A673 (cell line): ENCODE measurements at places on chromosomes 11 and 22. TPM values are rescaled to one million over a fixed set of nuclear protein-coding genes. Genes with fewer than 3 reads are reported as not detected.

DNA sequence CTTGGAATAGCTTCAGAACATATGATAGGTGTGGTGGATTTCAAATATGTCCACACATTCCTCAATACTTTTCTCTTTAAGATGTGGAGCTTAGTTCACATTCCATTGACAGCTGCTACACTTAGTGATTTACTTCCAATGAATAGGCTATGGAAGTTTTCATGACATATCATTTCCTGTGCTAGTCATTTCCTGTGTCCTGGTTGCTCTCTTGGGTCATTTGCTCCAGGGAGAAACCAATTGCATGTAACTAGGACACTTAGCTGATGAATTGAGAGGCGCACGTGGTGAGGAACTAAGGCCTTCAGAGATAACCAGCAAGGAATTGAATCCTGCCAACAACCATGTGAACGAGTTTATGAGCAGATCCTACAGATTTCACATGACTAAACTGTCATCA lies 120.9 kb downstream of the SLC17A6 start:
- H3K27ac ChIP-seq = peak overlapping the region; percentile 75
- H3K36me3 ChIP-seq = no peaks in the 10 kb centered on the region
- DNase-seq = peak; percentile 93
- peaks cover 24% of the 10 kb centered on the region for H3K4me1 ChIP-seq
- H3K27me3 ChIP-seq = no peaks in the 10 kb centered on the region
- no peak overlapping the region for H3K4me3 ChIP-seq

DNA sequence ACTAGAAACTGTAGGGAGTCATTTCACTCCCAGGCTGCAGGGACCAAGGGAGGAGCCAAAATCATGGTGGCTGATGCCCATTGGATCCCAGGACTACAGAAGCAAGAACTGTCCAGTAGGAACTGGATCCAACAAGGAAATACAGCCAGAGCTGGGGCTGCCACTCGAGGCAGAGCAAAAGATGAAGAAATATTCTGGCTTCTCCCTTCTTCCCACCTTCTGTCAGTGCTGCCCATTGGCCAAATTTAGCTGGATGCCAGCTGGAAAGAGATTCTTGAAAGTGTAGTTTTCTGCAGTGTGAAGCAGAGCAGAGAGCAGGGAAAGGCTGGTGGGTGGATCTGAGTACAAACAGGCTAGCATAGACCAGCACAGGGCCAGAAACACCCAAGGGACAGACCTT lies 45.6 kb downstream of the COMMD9 start:
- H3K27ac ChIP-seq = no peak overlapping the region
- no peaks in the 10 kb centered on the region for H3K4me1 ChIP-seq
- H3K27me3 ChIP-seq = peaks cover 23% of the 10 kb centered on the region
- DNase-seq = no peak
- no peaks in the 10 kb centered on the region for H3K36me3 ChIP-seq

- H3K27me3 ChIP-seq = no peaks in the 10 kb centered on the region
- DNase-seq = no peak
- H3K4me1 ChIP-seq = no peaks in the 10 kb centered on the region
Measured at GRCh38 chr11:116903090-116903489, 65.7 kb upstream of the APOA1 start.

DNA sequence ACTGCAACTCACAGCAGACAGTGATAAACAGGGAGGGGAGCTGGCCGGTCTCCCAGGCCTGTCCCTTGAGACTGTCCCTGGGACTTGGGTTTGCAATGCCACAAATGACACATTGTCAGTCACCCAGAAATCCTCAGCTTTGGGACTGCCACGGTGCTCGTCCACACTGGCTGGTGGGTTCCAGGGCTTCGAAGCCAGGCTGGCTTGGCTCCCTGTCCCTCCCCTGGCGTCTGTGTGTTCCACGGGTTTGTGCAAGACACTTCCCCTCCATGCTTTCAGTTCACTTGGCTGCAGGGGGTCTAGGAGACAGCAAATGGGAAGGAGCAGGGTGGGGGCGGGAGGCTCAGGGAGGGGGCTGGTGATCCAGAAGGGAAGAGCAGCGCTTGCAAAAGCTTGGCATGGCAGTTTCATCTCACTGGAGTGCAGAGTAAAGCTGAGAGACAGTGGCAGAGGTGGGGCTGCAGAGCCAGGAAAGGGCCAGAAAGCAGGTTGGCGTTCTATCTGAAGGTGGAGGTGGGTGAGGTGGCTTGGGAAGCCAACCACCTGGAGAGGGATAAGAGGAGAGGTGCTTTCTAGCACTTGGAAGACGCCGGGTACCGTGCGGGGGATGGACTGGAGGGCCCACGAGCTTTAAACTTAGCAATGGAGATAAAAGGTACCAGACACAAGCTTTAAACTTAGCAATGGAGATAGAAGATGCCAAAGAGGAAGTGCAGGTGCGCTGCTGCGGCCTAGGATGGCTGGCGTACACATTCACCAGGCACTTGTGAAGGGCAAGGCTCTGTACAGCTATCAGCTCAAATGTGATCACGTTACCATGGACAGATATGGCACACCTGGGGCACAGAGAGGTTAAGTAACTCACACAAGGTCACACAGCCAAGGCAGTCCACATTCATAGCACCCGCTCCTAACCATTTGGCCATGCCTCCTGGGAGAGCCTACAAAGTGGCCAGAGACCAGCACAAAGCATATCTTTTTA lies 86.4 kb upstream of the SHISAL1 start:
- no peaks in the 10 kb centered on the region for H3K36me3 ChIP-seq
- H3K27me3 ChIP-seq = no peaks in the 10 kb centered on the region
- H3K4me1 ChIP-seq = no peaks in the 10 kb centered on the region
- no peak overlapping the region for H3K27ac ChIP-seq
- H3K4me3 ChIP-seq = no peak overlapping the region

DNA sequence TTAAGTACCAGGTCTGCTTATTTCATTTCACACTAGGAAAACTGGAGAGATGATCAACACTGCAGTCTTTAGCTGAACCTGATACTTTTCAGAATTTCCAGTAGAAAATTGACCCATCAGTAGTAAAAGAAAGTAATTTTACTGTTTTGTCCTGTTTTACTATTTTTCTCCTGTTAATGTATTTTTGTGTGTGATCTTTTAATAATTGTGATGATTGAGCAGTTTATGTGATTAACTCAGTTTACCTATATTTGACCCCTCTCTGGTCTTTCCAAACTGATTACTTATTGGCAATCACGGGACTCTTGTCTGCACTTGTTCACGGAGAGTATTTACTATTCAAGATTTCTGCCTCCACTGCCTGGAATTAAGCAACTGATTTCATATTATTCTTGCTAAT lies 546 bp upstream of the CYP2R1 start:
- no peak for DNase-seq
- peaks cover 8% of the 10 kb centered on the region for H3K4me1 ChIP-seq
- no peak overlapping the region for H3K27ac ChIP-seq
- no peaks in the 10 kb centered on the region for H3K27me3 ChIP-seq
- H3K36me3 ChIP-seq = no peaks in the 10 kb centered on the region

GRCh38 chr22:37059876-37060449 lies 8.4 kb downstream of the KCTD17 start:
- H3K27ac ChIP-seq = no peak overlapping the region
- H3K4me1 ChIP-seq = no peaks in the 10 kb centered on the region
- no peak overlapping the region for H3K4me3 ChIP-seq
- DNase-seq = no peak
- peaks cover 5% of the 10 kb centered on the region for H3K36me3 ChIP-seq

GRCh38 chr11:71383461-71383860 lies 64.7 kb downstream of the DHCR7 start:
- H3K4me3 ChIP-seq = no peak overlapping the region
- DNase-seq = no peak
- no peaks in the 10 kb centered on the region for H3K36me3 ChIP-seq
- H3K27me3 ChIP-seq = no peaks in the 10 kb centered on the region

GRCh38 chr22:47634347-47634746 lies 871.9 kb downstream of the TBC1D22A start:
- no peak for DNase-seq
- no peaks in the 10 kb centered on the region for H3K36me3 ChIP-seq
- no peak overlapping the region for H3K27ac ChIP-seq

DNA sequence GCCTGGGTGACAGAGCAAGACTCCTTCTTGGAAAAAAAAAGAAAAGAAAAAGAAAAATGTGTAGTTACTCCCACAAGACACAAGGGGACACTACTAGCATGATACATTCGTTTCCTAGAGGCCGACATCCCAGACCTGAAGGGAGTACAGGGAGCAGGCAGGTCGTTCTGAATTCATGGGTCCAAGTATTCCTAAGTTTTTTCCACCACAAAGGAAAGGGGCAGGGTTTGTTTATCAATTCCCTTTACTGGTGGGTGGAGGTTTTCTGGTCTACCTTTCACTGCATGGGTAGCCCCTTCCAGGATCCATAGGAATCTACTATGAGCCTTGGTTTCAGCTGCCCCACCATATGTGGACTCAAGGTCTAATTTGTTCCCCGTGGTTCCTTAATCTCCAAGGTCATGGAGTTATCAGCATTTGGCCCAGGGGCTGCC lies 11.8 kb downstream of the TIGD3 start:
- peak; percentile 92 for DNase-seq
- no peaks in the 10 kb centered on the region for H3K27me3 ChIP-seq
- no peak overlapping the region for H3K4me3 ChIP-seq
- H3K4me1 ChIP-seq = no peaks in the 10 kb centered on the region

- H3K4me3 ChIP-seq = no peak overlapping the region
- no peaks in the 10 kb centered on the region for H3K36me3 ChIP-seq
- peak; percentile 54 for DNase-seq
- no peaks in the 10 kb centered on the region for H3K27me3 ChIP-seq
- H3K4me1 ChIP-seq = peaks cover 49% of the 10 kb centered on the region
Measured at GRCh38 chr11:112526699-112527416, 266.2 kb upstream of the PLET1 start.

- no peaks in the 10 kb centered on the region for H3K4me1 ChIP-seq
- DNase-seq = no peak
- H3K27ac ChIP-seq = no peak overlapping the region
- no peaks in the 10 kb centered on the region for H3K36me3 ChIP-seq
- no peak overlapping the region for H3K4me3 ChIP-seq
- H3K27me3 ChIP-seq = no peaks in the 10 kb centered on the region
Measured at GRCh38 chr22:27467711-27468110, 333.8 kb downstream of the MN1 start.

- no peaks in the 10 kb centered on the region for H3K27me3 ChIP-seq
- H3K27ac ChIP-seq = no peak overlapping the region
- no peak for DNase-seq
Measured at GRCh38 chr11:81004576-81004975, 1563.7 kb upstream of the TENM4 start.

- no peak overlapping the region for H3K4me3 ChIP-seq
- H3K27ac ChIP-seq = peak overlapping the region; percentile 34
- no peaks in the 10 kb centered on the region for H3K36me3 ChIP-seq
- no peaks in the 10 kb centered on the region for H3K27me3 ChIP-seq
Measured at GRCh38 chr22:24466716-24467328, 28.3 kb upstream of the UPB1 start.

DNA sequence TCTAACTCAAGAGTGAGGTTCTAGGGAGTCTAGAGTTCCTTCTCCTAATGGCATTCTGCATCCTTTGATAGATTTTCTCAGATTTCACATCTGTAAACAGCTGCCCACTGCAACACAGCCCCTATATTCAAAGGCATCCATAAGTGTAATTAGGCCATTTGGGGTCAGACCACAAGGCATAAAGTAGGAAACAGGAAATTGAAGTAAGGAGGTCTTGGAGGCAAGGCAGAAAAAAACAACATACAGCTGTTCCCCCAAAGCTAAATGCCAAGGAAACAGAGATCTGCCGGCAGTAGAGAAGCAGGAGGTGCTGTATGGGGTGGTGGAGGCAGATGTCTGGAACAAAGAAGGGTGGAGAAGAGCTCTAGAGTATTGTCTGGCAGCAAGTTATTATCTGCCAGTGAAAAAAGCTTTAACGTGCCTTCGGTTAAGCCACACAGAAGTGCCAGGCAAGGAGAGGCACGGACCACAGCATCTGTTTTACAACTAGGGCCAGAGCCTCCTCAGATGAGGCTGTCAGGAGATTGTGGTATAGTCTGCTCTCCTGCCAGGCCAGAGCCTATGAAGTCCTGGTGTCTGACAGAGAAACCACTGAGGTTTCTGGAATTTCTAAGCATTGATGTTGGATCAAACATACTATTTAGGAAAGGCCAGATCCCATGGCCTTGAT lies 100.2 kb upstream of the CHRM4 start:
- H3K36me3 ChIP-seq = peaks cover 9% of the 10 kb centered on the region
- peaks cover 62% of the 10 kb centered on the region for H3K4me1 ChIP-seq
- no peak overlapping the region for H3K4me3 ChIP-seq
- no peak for DNase-seq
- no peaks in the 10 kb centered on the region for H3K27me3 ChIP-seq
- H3K27ac ChIP-seq = peak overlapping the region; percentile 0

DNA sequence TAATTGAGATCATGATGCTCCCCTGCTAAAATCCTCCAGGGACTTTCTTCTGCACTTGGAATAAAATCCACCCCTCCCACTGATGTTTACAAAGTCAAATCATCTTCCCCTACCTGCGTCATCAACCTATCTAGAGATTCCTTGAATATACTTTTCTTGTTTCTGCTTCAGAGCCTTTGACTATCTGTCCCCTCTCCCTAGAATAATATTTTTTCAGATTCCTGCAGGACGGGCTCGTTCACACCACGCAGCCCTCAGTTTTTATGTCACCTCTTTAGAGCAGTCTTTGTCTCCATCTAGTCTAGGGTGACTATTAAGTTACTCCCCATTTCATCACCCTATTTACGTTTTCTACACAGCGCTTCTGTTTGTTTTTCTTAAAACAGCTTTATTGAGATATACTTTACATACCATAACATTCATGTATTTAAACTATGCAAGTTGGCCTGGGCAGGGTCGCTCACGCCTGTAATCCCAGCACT lies 94.8 kb upstream of the SESN3 start:
- H3K4me1 ChIP-seq = no peaks in the 10 kb centered on the region
- no peak overlapping the region for H3K4me3 ChIP-seq
- H3K36me3 ChIP-seq = no peaks in the 10 kb centered on the region
- no peaks in the 10 kb centered on the region for H3K27me3 ChIP-seq
- no peak overlapping the region for H3K27ac ChIP-seq

The CHRM1 gene
- 0.17 and 0.41 TPM in 2 replicates for total RNA-seq

The OR5P2 gene
- not detected in 2 replicates for total RNA-seq

GRCh38 chr11:75718419-75719339 lies 1.0 kb downstream of the MOGAT2 start:
- no peak overlapping the region for H3K27ac ChIP-seq
- no peaks in the 10 kb centered on the region for H3K36me3 ChIP-seq
- no peak for DNase-seq
- no peaks in the 10 kb centered on the region for H3K27me3 ChIP-seq
- no peak overlapping the region for H3K4me3 ChIP-seq

DNA sequence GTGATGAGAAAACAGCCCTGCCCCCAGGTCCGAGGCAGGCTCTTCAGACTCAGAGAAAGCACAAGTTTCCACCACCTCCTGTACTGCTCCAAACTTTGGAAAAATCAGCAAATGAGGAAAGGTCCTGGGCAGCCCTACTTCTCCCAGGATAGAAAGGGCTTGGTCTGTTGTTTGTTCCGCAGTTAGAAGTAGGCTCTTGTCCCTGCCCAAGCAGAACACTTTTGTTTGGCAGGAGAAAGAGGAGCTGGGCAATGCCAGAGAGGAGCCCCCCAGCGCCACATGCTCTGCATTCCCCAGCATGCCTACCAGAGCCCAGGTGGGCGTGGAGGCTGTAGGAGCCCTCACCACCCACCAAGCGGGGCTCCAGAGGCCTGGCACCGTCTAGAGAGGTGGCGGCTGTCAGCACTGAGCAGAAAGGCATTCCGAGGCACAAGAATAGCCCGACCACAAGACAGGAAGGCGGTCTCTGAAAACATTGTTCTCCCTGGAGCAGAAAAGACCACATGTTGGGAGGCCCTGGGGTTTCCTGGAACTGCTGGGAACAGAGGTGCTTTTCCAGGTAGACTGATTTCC lies 90.3 kb upstream of the CD82 start:
- no peak overlapping the region for H3K4me3 ChIP-seq
- no peaks in the 10 kb centered on the region for H3K4me1 ChIP-seq
- no peaks in the 10 kb centered on the region for H3K27me3 ChIP-seq

GRCh38 chr22:50318356-50318697 lies 8.5 kb downstream of the DENND6B start:
- H3K27ac ChIP-seq = no peak overlapping the region
- H3K36me3 ChIP-seq = no peaks in the 10 kb centered on the region
- H3K27me3 ChIP-seq = no peaks in the 10 kb centered on the region
